ENCODE measurements at places on chromosomes 5 and 9.

DNA sequence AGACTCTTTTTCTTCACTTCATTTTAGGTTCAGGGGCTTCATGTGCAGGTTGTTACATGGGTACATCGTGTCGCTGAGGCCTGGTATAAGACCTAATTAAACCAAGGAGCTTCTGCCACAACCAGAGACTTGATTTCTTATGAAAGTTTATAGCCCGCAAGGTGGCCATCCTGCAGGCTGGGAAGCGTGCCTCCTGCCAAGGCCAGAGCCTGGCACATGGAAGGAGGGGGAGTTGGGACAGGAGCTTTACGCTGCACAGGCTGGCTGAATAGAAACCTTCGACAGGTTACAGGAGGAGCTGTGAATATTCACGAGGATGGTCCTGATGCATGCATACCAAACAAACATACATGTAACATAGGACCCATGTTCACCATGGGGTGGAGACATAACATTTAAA, 50.1 kb upstream of the SIMC1 start:
- no peak for DNase-seq

- no peak for DNase-seq
These were observed 51.1 kb upstream of the SNX2 start for GRCh38 chr5:122723606-122724352.

DNA sequence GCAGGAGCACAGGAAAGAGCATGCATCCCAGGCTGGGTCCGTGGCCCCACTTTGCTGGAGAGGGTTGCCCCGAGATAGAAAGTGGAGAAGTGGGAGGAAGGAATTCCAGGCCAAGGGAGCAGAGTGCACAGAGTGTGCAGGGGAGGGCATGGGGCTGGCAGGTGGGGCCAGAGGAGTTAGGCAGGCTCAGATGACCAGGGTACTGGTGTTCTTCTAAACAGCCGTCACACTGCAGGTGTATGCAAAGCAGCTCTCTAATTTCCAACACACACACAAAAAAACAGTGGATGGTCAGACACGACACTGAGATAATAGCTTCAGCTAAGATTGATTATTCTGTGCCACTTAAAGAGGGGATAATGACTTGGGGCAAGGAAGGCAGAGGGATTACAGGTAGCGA, 212.2 kb downstream of the MTRR start:
- DNase-seq = peak; percentile 82

- no peak for DNase-seq
These were observed 397.4 kb upstream of the MEF2C start for GRCh38 chr5:89280103-89281037.

GRCh38 chr5:135173662-135174290, 139.7 kb upstream of the PITX1 start:
- DNase-seq = peak; percentile 34

- no peak for DNase-seq
These were observed 311.5 kb downstream of the EFNA5 start for GRCh38 chr5:107359033-107359915.

- DNase-seq = no peak
These were observed 313.6 kb upstream of the CDH6 start for GRCh38 chr5:30879887-30880286.

DNA sequence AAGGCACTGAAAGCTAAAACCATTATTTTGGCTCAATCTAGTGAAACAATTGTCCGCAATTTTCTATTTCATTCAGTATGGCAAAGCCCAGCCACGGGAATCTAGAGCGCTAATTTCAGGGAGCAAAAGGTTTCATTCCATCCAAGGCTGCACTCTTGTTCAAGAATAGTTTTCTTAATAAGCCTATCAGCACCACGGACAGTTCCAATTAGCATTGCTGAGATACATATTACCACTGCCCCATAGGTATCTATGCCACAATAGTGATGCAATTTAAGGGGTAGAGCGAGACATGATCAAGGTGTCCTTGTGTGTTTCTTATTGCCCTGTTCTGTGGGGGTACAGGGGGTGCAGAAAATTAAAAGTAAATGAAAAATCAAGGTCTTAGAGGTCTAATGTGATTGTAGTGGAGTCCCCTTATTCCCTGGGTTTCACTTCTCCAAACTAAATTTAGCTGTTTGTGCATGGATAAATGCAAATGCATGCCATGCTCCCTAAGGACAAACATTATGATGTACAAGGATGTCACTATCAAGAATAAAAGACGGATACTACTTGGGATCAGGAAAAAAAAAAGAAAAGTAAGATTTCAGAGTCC, 45.5 kb downstream of the SPOCK1 start:
- no peak for DNase-seq

DNA sequence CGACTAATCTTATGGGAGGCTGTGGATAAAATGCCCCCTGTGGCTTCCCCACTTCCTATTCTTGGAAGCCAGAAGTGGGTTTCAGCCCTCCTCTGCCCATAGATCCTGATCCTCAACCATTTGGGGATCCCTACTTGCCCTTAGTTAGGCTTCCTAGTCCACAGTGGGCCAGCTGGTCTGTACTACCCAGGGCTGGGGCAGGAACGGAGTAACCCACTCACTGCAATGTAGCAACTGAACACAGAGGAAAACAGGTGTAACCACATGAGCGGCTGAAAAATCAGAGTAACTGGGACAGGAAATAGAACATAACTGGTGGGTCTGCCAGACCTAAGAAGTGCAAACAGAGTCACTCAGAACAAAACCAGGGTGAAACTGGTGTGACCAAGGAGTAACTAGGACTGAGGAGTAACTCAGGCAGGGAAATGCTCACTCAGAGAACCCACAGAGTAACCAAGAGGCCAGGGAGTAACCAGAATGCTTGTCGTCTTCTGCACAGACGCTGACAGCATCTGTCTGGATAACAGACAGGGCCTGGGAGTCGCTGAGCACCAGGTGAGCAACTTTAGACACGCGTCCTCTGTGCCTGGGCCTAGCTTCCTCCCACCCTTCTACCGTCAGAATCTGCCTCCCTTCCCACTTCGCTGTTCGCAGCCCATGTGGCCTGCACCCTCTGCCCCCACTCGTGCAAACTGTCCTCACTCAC, 1.0 kb downstream of the AQP3 start:
- no peak for DNase-seq

DNA sequence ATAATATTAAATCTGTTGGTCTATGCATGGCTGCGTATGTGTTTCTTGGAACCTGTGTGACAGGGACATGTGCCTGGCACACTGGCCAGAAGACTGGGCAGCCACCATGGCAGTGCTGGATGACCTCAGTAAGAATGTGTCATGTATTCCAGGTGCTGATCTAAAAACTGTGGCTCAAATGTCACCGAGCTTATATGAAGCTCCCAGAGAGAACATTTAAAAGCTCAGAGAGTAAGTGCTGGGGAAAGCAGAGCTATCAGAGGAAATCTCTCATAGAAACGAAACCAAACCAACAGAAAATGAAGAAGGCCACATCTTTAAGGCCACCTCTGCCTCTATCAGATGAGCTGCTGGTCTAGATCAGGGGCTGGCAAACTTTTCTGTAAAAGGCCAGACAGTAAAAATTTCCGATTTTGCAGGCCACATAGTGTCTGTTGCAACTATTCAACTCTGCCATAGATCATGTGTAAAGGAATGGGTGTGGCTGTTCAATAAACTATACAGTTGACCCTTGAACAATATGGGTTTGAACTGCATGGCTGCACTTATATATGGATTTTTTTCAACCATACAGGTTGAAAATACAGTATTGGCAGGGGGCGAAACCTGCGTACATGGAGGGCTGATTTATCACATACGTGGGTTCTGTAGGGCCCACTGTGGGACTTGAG, 31.8 kb downstream of the TSTD2 start:
- no peak for DNase-seq

DNA sequence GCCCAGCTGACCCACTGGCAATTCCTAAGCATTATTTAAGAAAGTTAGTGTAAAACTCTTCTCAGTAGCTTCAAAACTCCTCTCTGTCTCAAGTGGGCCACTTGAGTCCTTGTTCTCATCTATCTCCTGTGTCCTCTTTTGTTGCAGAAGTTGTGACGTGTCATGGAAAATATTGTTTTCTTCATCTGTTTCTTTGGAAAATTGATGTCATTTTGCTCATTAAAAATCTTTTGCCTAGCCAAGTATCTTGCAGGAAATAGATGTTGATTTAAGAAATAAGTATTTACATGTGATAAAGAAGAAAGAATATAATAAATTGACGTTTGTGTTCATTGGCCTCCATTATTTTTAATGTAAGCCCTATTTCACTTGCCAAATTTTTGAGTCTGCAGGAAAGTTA, 1158.4 kb upstream of the SEMA6A start:
- no peak for DNase-seq

GRCh38 chr9:95167998-95168397, 149.5 kb downstream of the FANCC start:
- peak; percentile 70 for DNase-seq

GRCh38 chr9:113920872-113921271, 44.8 kb downstream of the ZNF618 start:
- DNase-seq = no peak

GRCh38 chr5:140630292-140631035, 2.5 kb downstream of the CD14 start:
- DNase-seq = no peak

- DNase-seq = no peak
These were observed 423.2 kb upstream of the SGCD start for GRCh38 chr5:155903791-155904190.

DNA sequence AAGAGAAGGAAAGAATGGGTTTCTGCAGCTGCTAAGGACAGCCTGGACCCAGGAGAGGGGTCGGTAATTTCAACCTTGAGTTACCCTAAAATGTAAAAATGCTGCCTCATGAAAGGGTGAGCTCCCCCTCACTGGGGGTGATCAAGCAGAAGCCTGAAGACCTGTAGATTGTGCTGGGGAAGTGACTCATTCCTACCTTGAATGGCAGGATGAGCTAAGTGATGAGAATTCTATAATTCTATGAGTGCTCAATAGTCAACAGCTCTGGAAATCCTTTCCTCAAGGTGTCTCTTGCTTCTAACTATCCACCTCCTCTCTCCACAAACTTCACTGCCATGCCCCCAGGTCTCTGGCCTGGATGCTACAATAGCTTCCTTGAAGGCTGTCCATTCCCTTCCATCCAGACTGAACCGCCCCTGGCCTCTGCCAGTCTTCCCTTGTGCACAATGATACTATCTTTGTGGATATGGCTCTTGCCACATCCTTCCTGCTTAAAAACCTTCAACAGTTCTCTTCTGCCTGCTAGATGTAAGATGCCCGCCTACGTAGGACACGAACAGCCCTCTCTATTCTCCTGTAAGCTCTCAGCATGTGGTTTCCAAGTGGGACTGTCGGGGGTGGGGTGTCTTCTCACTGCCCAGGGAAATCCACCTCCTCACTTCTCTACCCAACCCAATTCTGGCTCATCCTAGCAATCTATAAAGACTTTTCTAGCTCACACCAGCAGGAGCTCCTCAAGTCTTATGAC, 50.6 kb downstream of the PTPN3 start:
- no peak for DNase-seq

DNA sequence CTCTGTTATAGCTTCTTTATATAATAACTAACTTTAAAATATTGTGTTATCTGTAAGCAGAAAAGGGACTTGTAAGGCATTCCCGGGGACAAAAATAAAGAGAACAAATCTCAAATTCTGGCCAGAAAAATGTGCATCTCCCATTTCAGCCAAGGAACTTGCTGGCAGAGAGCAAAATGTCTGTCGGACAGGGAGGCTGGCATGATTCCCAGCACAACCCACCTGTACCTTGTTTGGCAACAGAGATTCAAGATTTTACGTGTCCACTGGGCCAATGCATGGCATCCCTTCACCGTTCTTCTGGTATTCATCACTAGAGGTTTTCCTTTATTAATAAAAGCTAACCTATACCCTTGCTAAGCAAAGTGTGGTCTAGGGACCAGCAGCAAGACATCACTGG, 566.6 kb downstream of the PSAT1 start:
- DNase-seq = no peak

GRCh38 chr5:77630114-77630680, 8.3 kb downstream of the OTP start:
- peak; percentile 61 for DNase-seq

GRCh38 chr5:157308836-157309465, 43.0 kb downstream of the CYFIP2 start:
- DNase-seq = no peak

DNA sequence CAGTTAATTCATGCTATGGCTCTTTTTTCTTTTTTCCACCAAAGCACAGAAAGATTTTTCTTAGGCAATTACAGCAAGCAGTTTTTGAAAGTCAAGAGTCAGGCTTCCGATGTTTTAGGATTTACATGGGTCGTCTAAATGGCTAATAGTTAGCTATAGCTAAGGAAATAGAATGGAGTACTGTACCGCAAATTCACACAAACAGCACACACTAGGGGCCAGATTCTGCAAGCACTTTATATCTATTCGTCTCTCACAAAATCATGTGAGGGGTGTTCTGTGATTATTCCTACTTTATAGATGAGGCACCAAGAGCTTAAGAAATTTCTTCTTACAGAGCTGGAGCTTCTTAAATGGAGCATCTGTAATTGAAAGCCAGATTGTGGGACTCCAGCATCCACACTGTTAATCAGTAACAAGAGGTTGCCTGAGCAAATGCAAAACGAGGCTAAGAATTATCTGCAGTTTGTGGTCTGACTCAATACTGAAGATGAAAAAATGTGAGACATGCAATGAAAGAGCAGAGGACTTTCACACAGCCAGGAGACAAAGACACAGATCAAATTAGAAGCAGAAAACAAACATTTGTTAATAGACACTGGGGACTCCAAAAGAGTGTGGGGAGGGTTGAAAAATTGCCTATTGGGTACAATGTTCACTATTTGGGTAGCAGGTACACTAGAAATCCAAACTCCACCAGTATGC, 62.7 kb upstream of the CTXN3 start:
- no peak for DNase-seq

DNA sequence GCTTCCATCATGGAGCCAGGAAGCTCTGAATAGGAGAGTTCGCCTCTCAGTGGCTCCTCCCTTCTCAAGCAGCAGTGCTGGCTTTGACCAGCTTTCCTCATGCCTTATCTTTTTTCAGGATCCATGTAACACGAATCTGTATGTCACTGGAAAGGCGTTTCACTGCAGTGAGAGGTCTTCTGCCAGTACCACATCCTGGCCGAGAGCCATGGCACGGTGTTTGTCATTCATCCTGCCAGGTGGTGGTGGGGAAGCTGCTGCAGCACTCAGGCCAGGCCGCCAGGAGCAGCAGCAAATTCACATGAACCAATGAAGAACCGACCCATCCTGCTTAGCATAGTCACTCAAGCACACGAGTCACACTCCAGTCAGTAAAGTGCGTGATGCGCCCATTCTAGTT, 179.0 kb downstream of the FANCC start:
- DNase-seq = peak; percentile 92

DNA sequence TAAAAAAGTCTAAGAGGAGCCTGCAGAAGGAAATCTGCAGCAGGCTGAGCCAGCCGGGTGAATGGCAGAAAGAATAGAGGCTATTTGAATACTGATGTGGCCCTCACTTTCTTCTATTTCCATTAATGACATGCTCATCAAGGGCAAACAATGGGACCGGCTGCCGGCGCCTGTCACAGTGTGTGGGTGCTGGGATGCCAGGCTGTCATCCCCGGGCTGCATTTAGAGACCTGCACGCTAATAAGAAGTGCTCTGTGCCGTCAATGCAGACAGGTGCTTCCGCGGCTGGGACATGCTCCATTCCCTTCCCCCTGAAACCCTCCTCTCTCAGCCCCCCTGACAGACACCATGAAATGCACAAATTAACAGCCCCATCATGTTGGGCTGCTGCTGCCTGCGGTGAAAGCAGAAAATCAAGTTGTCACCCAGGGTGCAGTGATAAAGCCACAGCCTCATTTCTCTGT, 217.7 kb upstream of the TBCA start:
- DNase-seq = no peak

- DNase-seq = no peak
These were observed 187.1 kb downstream of the CFAP90 start for GRCh38 chr5:7663808-7664207.
